ENCODE measurements at places on chromosomes 4 and X. TPM values are rescaled to one million over a fixed set of nuclear protein-coding genes. Genes with fewer than 3 reads are reported as not detected.

GPR82 gene
- total RNA-seq: 0.33 TPM

GRCh38 chrX:13298836-13299235 lies 21.0 kb downstream of the ATXN3L start:
- no peak overlapping the region for H3K4me3 ChIP-seq
- H3K27me3 ChIP-seq: no peaks in the 10 kb centered on the region
- DNase-seq: no peak

CT45A2 gene
- total RNA-seq: not detected

RHOH gene
- total RNA-seq: 0.67 TPM

DNA sequence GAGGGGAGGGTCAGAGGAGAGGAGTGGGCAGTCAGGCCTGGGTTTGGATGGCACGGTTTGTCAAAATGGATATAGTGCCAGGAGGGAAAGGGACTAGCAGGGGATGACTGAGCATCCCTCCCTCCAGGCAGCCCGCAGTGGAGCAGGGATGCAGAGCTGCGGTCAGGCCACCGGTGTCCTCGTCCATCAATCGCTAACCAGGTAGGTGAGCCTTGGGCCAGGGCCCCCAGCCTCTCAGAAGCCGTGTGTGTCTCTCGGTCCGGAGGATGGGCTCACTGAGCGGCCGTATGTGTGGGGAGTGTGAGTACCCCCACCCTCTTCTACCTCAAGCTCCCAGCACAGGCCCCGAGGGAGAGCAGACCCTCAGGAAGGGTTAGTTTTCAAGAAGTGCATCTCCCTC lies 538 bp upstream of the CYTL1 start:
- H3K27ac ChIP-seq: no peak overlapping the region
- no peaks in the 10 kb centered on the region for H3K36me3 ChIP-seq
- peaks cover 4% of the 10 kb centered on the region for H3K4me1 ChIP-seq
- no peak overlapping the region for H3K4me3 ChIP-seq

TRAPPC2 gene
- 18.9 TPM for total RNA-seq

MAGEA4 gene
- not detected for total RNA-seq

DNA sequence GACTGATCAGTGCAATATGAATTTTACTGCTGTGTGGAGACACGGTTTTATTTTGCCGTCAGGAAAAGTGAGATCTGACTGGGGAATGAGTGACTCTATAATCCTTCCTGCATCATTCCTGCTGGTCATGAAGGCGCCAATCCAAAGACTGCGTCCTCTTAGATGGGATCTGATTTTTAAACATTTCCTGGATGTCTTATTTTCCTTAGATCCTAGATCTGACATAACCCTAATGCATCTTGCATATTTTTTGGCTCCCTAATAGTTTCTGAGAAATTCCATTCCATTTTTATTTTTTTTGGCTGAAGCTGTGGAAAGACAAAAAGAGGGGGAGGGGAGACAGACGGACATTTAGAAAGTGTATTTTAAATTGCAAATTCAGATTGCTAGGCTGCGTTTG lies 454.9 kb upstream of the FAT1 start:
- DNase-seq: no peak
- H3K27ac ChIP-seq: no peak overlapping the region
- H3K36me3 ChIP-seq: no peaks in the 10 kb centered on the region
- H3K27me3 ChIP-seq: no peaks in the 10 kb centered on the region
- no peaks in the 10 kb centered on the region for H3K4me1 ChIP-seq
